ENCODE measurements at places on chromosomes 5 and 9. TPM values are rescaled to one million over a fixed set of nuclear protein-coding genes. Genes with fewer than 3 reads are reported as not detected.

DNA sequence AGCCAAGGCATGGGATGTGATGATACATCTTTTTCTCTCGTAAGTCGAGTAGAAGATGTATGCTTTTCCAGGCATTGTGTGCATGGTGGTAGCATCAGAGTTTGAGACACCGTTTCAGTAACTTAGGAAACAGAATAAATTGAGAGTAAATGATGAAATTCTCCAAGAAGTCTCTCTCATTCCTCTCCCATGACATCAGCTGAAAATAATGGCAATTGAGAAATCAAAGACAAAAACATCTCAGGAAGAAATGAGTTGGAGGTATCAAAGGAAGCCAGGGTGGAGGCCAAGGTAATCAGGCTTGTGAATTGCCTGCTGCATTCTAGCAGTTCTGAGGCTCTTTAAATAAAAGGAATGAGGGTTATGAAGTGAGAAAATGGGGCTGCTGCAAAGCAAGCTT is 53.9 kb downstream of the SGCD start:
- no peaks in the 10 kb centered on the region for H3K27me3 ChIP-seq
- DNase-seq = no peak
- no peaks in the 10 kb centered on the region for H3K4me1 ChIP-seq
- no peaks in the 10 kb centered on the region for H3K36me3 ChIP-seq

Gene SV2C
- 0.88 TPM for total RNA-seq

DNA sequence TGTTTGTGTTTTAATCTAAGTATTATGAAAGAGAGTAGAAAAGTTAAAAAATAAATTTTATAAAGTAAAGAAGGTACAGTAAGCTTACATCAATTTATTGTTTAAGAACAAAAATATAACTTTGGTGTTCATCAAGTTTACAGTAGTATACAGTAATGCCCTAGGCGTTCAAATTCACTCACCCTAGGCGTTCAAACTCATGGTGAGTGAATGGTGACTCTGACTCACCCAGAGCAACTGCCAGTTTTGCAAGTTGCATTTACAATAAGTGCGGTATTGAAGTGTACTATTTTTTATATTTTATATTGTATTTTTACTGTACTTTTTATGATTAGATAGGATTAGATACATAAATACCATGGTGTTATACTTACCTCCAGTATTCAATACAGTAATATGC is 421.3 kb downstream of the CDH12 start:
- no peaks in the 10 kb centered on the region for H3K27me3 ChIP-seq
- H3K4me3 ChIP-seq = no peak overlapping the region
- H3K27ac ChIP-seq = no peak overlapping the region

DNA sequence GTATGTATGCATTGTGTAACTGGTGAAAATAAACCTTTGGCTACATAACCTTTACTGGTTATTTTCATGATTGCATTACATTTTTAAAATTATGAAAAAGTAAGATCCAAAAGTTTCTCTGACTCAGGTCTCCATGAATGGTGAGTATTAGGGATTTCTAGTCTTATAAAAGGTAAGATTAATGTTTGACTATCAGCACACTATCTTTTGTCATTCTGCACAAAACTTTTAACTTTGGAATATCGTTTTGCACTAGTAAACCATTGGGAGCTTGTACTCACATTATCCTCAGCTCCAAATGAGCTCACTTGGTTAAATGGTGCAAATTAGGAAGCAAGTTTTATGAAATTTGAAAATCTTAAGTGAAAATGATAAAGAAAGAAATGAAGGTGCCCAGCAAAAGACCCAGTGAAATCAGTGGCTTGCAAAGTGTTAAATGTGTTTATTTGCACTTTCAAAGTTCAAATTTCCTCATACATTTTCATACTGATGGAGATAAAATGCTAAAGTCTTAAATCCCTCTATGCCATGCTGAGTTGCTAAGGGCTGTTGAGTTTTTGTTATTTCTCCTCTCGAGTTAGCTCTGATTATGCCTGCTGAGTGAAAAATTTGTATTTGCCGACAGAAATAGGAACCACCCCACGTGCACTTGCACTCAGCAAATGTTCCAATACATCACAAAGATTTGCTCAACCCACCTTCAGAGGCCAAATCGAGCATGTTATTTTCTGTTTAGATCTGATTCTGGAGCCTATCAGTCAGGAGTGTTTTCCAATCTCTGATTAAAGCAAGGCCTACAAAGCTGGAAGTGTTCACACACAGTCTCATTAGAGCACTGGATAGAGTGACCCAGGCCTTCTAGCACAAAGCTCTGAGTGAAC is 885.7 kb downstream of the NR2F1-AS1 start:
- no peak overlapping the region for H3K27ac ChIP-seq
- H3K4me1 ChIP-seq = no peaks in the 10 kb centered on the region
- no peak for DNase-seq

Data from Calu3 (cell line).